ENCODE measurements at places on chromosomes 5 and 9.

- DNase-seq, result no peak
These were observed 512.2 kb upstream of the ZNF462 start for GRCh38 chr9:106350777-106351176.

GRCh38 chr9:130892477-130893304 is 3.9 kb downstream of the QRFP start:
- DNase-seq, result no peak

GRCh38 chr5:117719413-117719812 is 1144.8 kb upstream of the SEMA6A start:
- no peak for DNase-seq

DNA sequence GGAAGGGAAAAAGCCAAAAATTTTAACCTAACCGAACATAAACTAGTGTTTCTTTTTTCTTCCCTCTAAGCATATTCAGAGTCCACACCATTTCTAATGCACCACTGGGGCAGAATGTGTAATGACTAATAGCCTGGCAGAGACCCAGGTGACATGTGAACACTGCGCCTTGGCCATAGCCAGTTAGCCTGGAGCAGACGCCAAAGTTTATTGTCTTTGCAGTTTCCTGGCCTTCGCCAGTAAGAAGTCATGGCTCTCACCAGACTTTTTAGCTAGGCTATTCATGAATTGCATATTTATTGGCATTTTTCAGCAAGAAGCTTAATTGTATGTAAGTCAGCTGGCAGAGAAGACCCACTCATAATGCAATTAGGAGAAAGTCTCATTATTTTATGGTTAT is 182.8 kb upstream of the SLC27A6 start:
- no peak for DNase-seq

- no peak for DNase-seq
These were observed 33.9 kb upstream of the FOXB2 start for GRCh38 chr9:76985581-76985980.

GRCh38 chr5:22598796-22599195 is 254.3 kb downstream of the CDH12 start:
- no peak for DNase-seq

DNA sequence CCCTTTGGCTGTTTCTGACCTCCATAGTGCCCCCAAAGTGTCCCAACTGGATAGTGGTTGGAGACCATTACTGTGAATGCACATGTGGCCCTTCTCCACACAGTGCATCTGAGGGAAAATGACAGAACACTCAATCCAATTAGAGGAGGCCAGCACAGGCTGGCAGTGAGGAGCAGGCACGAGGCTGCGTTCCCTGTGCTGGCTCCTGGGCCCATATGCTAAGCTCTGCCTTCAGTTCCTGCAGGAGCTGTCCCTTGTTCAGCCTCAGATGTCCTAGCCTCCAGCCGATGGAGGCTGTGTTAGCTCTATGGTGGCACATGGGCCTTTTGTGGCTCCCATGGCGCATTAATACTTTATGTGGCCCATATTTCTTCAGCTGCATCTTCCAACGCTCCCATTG is 35.8 kb downstream of the ALG2 start:
- no peak for DNase-seq

GRCh38 chr5:178116143-178116885 is 3.0 kb downstream of the N4BP3 start:
- no peak for DNase-seq

GRCh38 chr9:87226896-87227295 is 270.8 kb upstream of the DAPK1 start:
- DNase-seq, result no peak

GRCh38 chr5:178426326-178427130 is 163.7 kb downstream of the COL23A1 start:
- no peak for DNase-seq

- DNase-seq, result no peak
These were observed 2.4 kb downstream of the PRR16 start for GRCh38 chr5:120466341-120467006.

- no peak for DNase-seq
These were observed 65.0 kb upstream of the DAP start for GRCh38 chr5:10825897-10826644.

DNA sequence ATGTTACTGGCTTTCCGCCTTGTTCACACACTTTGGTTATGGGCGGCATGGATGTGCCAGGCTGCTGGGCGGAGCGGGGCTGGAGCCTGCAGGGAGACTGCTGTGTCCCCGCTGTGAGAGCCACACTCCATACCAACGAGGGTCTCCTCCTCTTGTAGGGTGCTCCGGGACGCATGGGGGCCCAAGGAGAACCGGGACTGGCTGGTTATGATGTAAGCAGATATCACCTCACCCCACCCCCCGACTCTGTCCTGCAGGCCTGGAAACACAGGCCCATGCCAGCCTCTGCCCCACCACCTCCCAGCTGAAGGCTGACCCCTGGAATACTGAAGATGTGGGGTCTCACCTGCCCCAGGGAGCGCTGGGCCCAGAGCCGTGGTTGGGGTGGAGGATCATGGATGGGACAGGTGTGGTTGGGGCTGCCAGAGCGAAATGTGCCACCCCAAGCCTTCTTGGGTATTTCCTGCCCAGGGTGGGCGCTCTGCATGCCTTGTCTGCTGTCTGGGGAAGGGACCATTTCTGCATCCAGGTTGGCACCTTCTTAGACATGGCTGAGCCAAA is 39.3 kb upstream of the ORM1 start:
- DNase-seq, result no peak

DNA sequence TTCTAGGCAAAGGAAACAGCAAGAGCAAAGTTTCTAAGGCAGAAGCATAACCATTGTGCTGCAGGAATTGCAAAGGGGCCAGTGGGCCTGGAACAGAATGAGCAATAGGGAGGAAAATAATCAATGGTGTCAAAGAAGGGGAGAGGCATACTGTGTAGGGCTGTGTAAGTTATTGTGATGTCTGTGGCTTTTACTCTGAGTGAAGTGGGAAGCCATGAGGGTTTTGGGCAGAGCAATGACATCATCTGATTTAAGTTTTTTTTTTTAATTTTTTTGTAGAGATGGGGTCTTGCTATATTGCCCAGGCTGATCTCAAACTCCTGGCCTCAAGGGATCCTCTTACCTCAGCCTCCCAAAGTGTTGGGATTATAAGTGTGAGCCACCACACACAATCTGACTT is 64.6 kb upstream of the PPP2CA start:
- no peak for DNase-seq

DNA sequence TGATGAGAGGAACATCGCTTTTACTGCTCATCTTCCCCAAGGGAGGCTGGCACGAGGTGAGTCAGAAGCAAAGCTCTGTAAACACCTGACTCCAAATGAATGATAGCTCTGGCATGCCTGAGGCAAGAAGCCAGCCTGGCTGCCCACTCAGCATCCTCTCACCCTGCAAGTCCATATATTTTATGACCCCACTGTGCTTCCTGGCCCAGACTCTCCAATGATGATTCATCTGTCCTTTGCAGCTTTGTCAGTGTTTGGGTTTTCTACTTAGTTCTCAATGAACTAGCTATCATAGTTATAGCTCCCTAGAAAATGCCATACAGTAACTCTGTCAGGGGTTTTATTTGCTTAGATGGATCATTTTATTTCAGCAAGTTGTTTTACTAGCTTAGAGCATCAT is 52.1 kb upstream of the FSTL4 start:
- no peak for DNase-seq

DNA sequence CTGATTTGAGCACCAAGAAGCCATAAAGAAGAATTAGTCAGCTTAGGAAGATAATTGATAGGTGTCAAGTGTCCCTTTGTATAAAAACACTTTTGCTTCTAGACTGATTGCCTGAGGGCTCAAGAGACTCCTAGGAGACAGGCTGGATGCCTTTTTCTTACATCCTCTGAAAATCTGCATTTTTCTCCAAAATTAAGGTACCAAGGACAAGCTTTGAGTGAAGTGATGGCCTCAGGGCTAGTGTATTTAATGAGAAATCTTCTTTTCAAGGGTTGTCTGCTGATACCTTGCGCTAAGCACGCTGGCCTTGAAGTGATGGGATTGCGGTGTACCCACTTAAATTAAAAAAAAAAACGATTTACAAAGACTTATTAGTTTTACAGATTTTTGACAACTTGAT is 304.0 kb downstream of the TLR4 start:
- DNase-seq, result no peak

DNA sequence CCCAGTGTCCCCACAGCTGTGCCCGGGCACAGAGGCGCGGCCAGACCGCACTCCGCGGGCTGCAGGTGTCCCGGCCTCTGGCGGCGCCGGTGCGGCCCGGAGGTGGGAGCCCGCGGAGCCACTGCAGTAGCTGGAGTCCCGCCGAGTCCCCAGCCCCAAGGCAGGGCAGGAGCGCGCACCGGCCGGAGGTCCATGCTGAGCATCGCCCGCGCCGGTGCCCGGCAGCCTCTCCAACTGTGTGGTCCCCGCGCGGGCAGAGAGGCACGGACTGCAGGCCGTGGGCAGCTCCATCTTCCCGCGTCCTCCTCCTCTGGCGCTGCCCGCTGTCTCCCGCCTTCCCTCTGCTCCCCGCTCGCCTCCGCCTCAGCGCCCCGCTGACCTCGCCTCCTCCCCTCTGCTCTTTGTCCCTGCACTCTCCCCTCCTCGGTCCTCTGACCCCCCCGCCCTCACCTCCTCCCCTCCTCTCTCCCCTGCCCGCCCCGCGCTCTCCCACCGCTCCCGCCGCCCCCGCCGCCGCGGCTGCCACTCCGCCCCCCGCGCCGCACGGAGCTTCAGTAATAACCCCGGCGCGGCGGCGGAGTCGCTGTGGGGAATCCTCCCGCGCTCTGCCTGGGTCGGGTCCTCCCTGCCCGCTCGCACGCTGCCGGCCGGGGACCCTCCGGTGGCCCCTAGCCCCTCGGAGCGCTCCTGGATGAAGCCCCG is at the start of gene ADAMTS16:
ADAMTS16 (plus strand) TSS at position 554 of the 702 bp plus-strand sequence; CDS start at position 692, 138 bp downstream.
- no peak for DNase-seq

DNA sequence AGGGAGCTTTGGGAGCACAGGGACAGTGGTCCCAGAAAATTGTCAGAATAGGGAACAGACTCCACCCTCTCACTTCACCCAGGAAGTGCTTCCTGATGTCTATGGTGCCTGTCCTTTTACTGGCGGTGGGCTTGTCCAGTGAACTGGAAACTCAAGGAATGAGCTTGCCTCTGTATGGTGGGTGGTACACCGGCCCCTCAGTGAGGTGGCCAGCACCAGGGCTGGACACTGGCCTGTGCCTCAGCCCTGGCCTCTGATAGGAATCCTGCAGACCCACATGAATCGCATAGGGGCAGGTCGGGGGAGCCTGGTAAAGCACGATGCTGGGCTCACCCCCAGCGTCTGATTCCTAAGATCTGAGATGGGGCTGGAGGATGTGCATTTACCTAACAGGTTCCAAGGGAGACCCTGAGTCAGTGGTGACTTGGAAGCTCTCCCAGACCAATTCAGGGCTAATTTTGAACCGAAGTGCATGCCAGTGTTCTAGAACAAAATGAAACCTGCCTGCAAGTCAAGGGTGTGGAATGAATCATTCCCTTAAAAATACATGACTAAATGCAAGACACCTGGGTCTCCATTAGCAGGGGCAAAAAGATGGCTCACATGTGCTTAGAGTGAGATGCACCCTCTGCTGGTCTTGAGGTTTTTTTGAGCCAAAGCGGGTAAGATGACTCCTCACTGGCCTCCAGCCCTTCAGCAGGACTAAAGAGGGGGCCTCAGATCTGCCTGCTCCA is 178.3 kb downstream of the HSPA4 start:
- DNase-seq, result no peak

DNA sequence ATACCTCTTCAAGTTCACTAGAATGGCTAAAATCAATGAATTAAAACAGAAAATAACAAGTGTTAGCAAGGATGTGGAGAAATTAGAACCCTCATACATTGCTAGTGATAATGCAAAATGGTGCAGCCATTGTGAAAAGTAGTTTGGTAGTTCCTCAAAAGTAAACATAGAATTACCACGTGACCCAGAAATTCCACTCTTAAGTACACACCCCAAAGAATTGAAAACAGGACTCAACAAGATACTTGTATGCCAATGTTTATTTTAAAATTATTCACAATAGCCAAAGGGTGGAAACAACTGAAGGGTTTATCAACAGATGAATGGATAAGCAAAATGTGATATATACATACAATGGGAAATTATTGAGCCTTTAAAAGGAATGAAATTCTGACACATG is 70.3 kb downstream of the BARX1 start:
- DNase-seq, result no peak

- DNase-seq, result no peak
These were observed 353.1 kb upstream of the IRX2 start for GRCh38 chr5:3104429-3105060.

- no peak for DNase-seq
These were observed 517.0 kb downstream of the GADD45G start for GRCh38 chr9:90121762-90122161.

DNA sequence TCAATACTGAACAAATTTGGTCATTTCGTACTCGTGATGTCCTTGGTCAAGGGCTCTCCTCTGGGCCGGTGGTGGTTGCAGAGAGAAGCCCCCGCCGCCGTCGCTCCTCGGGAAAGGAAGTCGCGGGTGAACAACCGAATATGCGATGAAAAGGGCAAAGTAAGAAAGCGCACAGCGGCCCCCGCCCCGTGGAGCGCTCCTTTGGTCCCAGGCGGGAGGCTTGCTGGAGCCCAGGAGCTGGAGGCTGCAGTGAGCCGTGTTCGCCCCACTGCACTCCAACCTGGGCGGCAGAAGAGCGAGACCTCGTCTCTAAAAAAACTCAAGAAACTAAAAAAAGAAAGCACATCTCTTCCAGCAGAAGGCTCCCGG is 108.4 kb upstream of the LARP1 start:
- no peak for DNase-seq

DNA sequence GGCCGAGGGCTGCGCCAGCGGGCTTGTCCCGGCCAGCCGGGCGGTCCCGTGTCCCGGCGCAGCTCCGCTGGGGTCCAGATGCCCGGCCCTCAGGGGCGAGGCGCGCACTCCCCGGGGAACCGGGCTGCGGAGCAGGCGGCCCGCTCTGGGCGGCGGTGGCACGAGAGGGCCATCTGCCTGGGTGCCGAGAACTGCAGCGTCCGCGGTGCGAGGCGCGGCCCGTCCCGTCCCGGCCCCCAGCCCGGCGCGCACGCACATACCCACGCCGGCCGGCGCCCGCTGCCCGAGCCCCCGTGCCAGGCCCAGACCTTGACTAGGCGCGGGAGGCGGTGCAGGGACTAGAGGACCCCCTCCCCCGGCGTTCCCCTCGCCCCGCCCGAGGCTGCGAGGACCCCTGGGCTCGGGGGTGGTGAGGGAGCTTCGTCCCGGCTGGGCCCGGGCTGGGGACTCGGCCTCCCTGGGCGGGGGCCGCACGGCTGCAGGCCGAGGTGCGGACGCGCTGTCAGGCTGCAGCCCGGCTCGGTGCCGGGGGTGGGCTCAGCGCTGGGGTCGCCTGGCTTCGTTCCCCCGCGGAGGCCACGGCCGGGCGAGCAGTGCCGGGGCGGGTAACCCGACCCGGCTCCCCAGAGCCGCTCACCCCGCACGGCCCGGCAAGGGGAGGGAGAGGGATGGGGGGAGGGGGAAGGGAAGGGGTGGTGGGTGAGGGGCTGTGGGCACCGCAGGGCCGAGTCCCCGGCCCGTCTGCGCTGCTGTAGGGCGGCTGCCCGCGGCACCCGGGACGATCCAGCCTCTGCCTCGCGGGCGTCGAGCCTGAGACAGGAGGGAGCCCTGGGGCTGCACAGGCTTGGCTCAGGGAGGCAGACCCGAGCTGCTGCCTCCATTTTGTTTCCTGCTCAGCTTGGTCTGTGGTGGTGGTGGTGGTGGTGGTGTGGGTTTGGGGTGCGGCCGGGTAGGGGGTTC is 1.2 kb upstream of the NSD1 start:
- peak; percentile 40 for DNase-seq

GRCh38 chr5:124892185-124892848 is 145.9 kb upstream of the ZNF608 start:
- DNase-seq, result no peak

Measured in activated naive CD4-positive, alpha-beta T cell (primary cell).